ENCODE measurements at places on chromosomes 12 and 14.

DNA sequence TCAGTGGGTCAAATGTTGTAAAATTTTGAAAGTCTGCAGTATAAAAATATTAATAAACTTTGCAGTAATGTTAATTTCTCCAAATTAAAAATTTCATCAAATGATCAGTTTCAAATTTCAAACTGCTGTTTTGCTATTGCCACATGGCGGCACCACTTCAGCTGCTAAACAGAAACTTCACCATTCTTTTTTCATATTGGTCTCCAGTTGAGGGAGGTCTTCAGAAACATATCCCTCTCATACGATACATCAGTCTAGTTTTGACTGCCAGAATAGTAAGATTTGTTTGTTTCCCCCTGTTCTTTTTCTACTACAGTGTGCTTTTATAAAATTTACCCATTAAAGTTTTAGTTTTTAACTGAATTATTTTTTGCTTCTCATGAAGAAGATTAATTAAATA, 4.2 kb upstream of the TRHDE start:
- no peak for DNase-seq

DNA sequence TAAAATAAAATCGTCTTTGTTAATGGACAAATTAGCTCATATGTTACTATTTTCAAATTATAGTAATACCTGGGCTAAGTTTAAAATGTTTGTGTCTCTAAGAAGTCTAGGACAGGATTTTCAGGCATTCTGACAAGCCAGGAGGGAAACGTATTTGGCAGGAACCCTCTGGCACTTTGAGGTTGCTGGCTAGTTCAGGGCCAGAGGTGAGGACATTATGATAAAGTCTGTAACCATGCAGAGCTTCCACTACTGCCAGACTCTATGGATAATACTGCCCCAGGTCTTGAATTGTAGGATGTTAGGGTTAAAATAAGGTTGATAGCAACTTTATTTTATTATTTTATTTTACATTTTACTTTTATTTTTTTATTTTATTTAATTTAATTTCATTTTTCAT, 56.4 kb downstream of the RPAP3 start:
- DNase-seq, result no peak

GRCh38 chr12:91276509-91276908, 93.9 kb upstream of the DCN start:
- DNase-seq, result no peak

DNA sequence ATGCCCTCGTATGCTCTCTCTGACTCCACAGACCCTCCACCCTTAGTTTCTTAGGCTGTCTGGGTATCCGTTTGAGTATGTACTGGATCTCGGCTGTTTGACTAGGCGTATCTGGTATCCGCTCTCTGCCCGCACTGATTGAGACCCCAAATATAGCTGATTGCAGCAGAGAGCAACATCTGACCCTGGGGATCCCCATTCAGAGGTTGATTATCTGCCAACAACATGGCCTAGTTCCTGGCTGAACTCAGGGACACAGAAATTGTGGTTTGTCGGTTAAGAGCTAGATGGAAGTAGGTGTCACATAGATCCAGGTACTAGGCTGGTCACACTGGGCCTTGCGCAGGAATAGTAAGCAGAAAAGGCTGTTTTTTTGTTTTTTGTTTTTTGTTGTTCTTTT, 359.9 kb downstream of the FUT8 start:
- DNase-seq, result no peak

GRCh38 chr12:24895612-24896011, 53.3 kb downstream of the BCAT1 start:
- no peak for DNase-seq

DNA sequence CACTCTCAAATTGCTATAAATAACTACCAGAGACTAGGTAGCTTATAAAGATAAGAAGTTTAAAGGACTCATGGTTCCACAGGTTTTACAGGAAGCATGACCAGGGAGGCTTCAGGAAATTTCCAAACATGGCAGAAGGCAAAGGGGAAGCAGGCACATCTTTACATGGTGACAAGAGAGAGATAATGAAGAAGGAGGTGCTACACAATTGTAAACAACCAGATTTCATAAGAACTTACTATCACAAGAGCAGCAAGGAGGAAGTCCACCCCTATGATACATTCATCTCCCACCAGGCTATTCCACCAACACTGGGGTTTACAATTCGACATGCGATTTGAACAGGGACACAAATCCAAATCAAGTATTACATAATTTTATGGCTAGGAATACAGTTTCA, 257.7 kb downstream of the BTG1 start:
- no peak for DNase-seq
